ENCODE measurements at places on chromosomes 11 and 22.

GRCh38 chr11:35334385-35335090 lies 84.8 kb downstream of the SLC1A2 start:
- DNase-seq, result no peak

GRCh38 chr11:40271361-40271760 lies 1188.1 kb downstream of the LRRC4C start:
- DNase-seq, result no peak

GRCh38 chr22:37014835-37015586 lies 4.2 kb downstream of the TST start:
- DNase-seq, result no peak

DNA sequence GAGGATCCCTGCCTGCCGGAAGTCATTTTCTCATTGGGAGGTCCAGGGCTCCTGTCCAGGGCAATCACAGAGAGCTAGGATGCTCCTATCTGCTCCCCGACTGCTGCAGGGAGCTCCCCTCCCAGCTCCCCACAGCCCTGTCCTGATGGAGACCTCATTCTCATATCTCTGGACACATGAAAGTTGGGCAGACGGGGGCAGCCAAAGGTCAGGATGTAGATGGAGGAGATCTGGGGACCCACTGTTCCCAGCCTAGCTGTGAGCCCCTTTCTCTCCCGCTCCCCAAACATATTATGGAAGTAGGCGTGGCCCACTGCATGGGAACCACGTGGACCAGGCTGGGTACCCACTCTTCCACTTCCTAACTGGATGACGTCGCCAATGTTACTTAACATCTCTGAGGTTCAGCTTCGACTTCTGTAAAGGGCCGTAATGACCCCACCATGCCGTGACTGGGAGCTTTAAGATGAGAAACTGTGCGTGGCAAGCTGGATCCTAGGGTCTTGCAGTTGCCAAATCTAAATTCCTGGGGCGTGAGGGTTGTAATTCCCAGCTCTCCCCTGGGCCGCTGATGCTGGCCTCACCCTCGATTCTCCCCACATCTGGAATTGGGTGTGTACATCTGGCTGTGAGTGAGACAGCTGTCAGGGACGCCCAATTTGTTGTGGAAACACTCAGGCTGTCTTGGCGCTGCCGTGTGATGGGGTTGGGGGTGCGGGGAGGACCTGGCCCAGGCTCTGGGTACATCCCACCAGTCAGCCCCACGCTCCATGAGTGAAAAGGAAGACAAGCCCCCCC lies 1.8 kb downstream of the CDC42EP2 start:
- DNase-seq, result no peak

DNA sequence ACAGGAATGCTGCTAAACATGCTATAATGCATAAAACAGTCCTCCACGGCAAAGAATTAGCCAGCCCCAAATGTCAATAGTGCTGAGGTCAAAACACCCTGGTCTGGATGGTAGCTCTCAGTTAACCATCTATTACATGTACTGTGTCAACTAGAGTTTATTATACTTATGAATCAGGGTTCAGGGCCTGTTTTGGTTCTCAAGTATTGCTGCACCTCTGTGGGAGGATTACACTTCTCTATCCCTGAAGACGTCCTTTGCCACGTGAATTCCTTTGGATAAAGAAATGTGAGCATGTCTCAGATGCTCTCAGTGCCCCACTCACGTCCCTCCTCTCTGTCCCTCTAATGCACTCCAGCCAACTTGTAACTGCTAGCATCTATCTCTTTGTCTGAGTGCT lies 53.4 kb downstream of the SLC1A2 start:
- DNase-seq, result no peak

DNA sequence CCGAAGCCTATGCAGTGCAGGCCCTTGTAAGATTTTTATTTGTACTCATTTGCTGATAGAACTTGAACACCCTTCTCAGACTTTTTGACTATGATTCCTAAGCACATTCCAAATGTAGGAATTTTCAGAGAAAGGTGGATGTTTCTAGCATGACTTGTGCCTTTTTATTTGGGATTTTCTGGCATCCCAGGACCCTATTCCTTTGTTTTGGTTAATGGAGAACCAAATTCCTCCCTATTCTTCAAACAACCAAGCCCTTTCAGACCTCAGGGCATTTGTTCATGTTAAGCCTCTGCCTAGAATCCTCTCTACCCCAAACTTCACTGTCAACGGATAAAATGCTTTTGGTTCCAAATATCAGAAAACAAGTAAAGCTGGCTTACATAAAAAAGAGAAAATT lies 371.1 kb downstream of the DDX10 start:
- DNase-seq, result no peak

DNA sequence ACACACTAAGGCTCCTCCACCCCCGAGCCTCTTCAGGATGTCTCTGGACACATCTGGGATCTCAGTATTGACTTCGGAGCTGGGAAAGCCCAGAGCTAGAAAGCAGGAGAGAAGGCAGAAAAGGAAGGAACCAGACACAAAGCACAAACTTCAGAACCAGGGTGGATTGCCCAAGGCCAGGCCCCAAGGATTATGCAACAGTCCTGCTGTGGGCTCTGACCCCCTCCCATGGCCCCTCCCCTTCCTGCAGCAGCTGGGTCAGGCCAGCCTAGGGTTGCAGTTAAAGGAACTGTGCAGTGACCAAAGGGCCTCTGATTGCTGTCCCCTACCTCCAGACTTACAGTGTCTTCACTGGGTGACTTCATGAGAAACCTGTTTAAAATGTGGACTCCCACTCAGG lies 5.3 kb downstream of the KCNE3 start:
- DNase-seq, result no peak

DNA sequence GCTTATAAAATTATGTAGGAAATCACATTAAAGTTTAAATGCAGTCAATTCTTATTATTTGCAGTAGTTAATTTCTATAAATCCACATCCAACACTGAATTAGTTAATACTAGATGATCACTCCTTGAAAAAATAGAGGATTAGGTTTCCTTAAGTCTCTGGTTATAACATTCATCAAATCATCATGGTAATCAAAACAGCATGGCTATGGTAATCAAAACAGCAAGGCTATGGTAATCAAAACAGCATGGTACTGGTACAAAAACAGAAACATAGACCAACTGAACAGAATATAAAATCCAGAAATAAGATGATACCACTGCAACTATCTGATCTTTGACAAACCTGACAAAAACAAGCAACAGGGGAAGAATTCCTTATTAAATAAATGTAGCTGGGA lies 814.6 kb upstream of the CCDC179 start:
- no peak for DNase-seq

- DNase-seq, result no peak
These were observed 10.3 kb downstream of the MYBPC3 start for GRCh38 chr11:47342036-47342803.
